ENCODE measurements at places on chromosomes 7 and 10. TPM values are rescaled to one million over a fixed set of nuclear protein-coding genes. Genes with fewer than 3 reads are reported as not detected.

DNA sequence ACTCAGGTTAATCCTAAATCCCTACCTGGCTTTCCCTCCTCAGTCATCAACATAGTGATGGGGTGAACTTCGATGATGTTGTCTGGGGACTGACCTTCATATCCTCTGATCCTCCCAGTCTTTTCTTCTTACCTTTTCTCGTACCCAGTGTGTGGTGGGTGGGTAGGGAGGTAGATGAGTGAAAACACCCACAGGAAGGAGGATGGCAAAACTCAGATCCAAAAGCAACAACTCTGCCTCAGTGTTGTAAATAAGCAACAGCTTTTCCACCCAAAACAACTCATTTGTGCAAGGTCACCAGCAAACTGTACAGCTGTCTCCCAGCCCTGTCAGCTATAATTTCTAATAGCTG is 38.6 kb downstream of the VOPP1 start:
- no peaks in the 10 kb centered on the region for H3K27me3 ChIP-seq
- peaks cover 82% of the 10 kb centered on the region for H3K4me1 ChIP-seq
- peak overlapping the region; percentile 88 for H3K27ac ChIP-seq
- H3K4me3 ChIP-seq: peak overlapping the region; percentile 80

GRCh38 chr7:88071994-88072714 is 138.1 kb downstream of the ADAM22 start:
- no peaks in the 10 kb centered on the region for H3K4me1 ChIP-seq
- H3K36me3 ChIP-seq: no peaks in the 10 kb centered on the region
- no peak overlapping the region for H3K27ac ChIP-seq
- no peak for ATAC-seq
- H3K4me3 ChIP-seq: no peak overlapping the region

DNA sequence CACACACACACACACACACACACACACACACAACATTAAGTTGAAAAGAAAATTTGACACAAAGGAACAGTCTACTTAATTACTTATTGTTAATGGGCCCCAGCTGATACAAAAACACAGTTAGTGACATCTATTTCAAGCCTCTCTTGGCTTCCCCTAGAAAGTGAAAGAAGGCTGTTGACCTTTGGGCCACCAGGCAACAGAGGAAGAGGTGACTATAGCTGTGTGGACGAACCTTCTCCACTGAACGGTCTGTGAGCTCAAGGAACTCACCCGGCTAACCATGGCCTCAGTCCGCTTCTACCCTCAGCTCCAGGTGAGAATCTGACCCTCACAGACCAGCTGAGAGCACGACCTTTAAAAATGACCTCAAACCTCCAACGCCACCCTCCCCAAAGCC is 32.9 kb upstream of the CALN1 start:
- no peak overlapping the region for H3K4me3 ChIP-seq
- H3K27me3 ChIP-seq: peaks cover 20% of the 10 kb centered on the region
- no peaks in the 10 kb centered on the region for H3K36me3 ChIP-seq
- ATAC-seq: no peak
- no peak overlapping the region for H3K27ac ChIP-seq

DNA sequence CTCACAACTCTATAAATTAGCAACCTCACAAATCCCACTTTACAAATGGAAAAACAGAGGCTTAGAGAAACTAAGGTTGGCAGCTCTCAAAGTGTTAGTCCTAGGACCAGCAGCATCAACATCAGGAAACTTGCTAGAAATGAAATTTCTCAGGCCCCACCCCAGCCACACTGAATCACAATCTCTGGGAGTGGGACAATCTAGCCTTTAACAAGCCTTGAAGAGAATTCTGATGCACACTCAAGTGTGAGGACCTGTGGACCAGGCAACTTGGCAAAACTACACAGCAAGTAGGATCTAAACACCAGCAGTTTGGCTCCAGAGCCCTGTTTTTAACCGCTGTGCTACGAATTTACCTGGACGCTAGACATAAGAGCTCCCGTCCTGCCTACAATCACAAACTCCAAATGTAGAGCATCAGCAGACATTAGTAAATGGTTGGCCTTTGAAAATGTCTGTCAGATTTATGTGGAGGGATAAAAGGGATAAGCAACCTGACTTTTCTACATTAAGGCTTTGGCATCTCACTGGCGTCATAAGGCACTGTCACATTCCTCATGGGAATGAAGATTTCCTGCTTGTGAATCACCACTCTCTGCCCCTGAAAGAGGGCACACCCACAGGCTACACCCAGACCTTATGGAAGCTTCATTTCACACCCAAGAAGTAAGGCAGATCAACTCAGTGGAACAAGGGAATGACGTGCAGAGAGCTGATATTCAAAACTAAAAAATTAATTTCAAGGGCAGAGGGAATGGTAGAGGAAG is 34.5 kb downstream of the PPP1R3C start:
- no peak overlapping the region for H3K4me3 ChIP-seq
- H3K27ac ChIP-seq: no peak overlapping the region
- H3K27me3 ChIP-seq: peaks cover 21% of the 10 kb centered on the region
- H3K4me1 ChIP-seq: no peaks in the 10 kb centered on the region
- no peak for ATAC-seq
- no peaks in the 10 kb centered on the region for H3K36me3 ChIP-seq

GRCh38 chr7:74430961-74431466 is 22.7 kb upstream of the GTF2IRD1 start:
- no peak overlapping the region for H3K27ac ChIP-seq
- H3K36me3 ChIP-seq: no peaks in the 10 kb centered on the region
- no peak for ATAC-seq
- H3K27me3 ChIP-seq: no peaks in the 10 kb centered on the region
- H3K4me3 ChIP-seq: no peak overlapping the region

NEUROD6 gene
- total RNA-seq: not detected

MLXIPL gene
- total RNA-seq: not detected
